ENCODE measurements at places on chromosomes 3 and 15. TPM values are rescaled to one million over a fixed set of nuclear protein-coding genes. Genes with fewer than 3 reads are reported as not detected.

Gene IL5RA
- not detected for total RNA-seq

- no peaks in the 10 kb centered on the region for H3K36me3 ChIP-seq
- no peak overlapping the region for H3K4me3 ChIP-seq
- H3K4me1 ChIP-seq = no peaks in the 10 kb centered on the region
Observed at GRCh38 chr3:85554153-85554552, 595.4 kb downstream of the CADM2 start.

GRCh38 chr3:177680472-177680821, 483.2 kb upstream of the TBL1XR1 start:
- H3K4me1 ChIP-seq = no peaks in the 10 kb centered on the region
- H3K4me3 ChIP-seq = no peak overlapping the region
- H3K36me3 ChIP-seq = no peaks in the 10 kb centered on the region
- no peak for DNase-seq
- H3K27me3 ChIP-seq = no peaks in the 10 kb centered on the region

GRCh38 chr3:133745981-133746711, at the start of gene TF:
TF (plus strand) TSS chr3:133746393; CDS start chr3:133746441, 48 bp downstream.
- peak; percentile 95 for DNase-seq
- H3K4me3 ChIP-seq = peak within 1 kb of the TSS; percentile 87
- H3K4me1 ChIP-seq = peaks cover 63% of the 10 kb centered on the region
- H3K27ac ChIP-seq = peak within 1 kb of the TSS; percentile 68

- no peaks in the 10 kb centered on the region for H3K4me1 ChIP-seq
- no peaks in the 10 kb centered on the region for H3K36me3 ChIP-seq
- no peak for DNase-seq
Observed at GRCh38 chr15:60819860-60820259, 340.9 kb upstream of the ICE2 start.
